ENCODE measurements at places on chromosomes 13 and 19.
A peak's percentile ranks its signal among the peaks of the same experiment; 100 is the strongest.

DNA sequence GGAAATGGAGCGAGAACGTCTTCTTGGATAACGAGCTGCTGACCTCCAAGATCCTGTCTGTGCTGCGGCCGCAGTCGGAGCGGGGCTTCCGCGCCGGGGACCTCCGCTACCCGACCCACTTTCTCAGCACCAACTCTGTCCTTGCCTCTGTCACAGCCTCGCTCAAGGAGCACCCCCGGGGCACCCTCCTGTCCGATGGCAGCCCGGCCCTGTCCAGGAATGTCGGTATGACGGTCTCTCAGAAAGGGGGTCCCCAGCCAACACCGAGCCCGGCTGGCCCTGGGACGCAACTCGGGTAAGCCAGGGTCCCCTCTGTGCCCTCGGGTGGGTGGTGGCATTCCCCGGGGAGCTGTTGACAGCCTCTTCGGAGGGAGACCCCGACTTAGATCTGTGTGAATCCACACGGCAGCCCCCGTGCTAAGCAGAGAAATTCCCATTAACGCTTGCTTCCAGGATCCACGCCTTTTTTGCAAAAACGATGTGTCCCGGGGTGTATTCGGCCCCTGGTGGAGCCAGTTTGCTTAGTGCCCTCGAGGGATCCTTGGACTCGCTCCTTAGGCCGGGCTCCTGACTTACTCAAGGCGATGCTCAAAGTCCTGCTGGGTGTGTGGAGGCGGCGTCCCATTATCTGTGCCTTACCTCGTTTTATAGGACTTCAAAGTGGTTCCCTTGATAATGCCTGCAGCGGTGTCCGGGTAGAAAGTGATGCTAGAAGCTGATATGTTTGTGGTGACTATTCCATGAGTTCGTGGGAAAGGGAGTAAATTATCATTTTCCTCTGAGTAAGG, 48.5 kb downstream of the PEX11G start:
- no peak for DNase-seq

GRCh38 chr19:40605216-40605971, 4.2 kb downstream of the LTBP4 start:
- peak; percentile 78 for DNase-seq

- DNase-seq, result no peak
Measured at GRCh38 chr19:36574741-36575140, 1.6 kb upstream of the ZNF529 start.

- DNase-seq, result no peak
Measured at GRCh38 chr19:16057062-16057461, 19.2 kb upstream of the TPM4 start.

DNA sequence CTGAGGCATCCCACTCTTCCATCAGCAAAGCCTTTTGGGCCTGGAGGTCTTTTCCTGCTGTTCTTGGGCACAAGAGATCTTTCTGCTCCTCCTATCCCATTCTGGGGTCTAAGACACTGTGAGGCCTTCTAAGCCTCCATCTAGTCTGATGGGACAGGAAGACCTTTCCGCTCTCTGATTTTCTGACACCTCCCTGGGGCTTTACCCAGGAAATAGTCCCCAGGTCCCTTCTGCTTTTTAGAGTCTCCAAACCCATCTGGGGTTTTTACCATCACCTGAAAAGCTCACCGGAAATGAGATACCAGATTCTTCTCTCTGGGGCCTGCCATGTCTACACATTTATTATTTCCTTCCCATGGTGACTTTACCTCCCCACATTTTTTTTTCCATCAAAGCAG, 21.1 kb downstream of the CLEC17A start:
- no peak for DNase-seq

DNA sequence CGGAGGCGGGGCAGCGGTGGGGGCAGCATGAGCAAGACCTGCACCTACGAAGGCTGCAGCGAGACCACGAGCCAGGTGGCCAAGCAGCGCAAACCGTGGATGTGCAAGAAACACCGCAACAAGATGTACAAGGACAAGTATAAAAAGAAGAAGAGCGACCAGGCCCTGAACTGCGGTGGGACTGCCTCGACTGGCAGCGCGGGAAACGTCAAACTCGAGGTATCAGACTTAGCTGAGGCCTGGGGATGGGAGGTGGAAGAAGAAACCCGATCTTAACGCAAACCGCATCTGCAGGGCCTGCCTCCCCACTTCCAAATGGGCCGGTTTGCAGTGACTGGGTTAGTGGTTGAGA, 693 bp downstream of the RFXAP start:
- DNase-seq, result peak; percentile 64

DNA sequence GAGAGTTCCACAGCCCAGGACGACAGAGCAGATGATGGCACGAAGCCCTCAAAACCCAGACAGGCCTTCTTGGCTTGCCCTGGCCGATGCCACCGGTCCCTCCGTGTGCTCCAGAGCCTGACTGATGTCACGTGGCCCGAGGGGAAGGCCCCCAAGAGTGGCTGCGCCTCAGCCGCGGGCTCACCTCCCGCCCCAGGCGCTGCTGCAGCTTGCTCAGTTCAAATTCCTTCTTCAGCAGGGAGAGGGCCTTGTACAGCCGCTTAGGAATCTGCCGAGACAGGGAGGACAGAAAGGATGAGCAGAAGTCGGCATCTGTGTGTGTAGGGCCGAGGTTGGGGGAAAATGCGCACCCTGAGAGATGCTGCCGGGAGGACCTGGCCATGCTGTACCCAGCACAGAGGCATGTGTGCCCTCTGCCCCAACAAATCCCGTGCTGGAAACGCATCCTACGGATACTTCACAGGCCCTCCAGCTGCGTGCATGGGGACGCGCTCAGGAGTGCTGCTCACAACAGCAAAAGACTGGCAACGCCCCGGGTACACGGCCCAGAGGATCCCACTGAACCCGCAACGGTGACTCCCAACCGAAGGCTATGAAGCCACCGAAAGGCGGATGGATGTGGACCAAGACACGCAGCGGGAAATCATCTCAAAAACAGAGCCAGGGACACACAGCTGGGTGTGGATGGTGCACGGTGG, 12.9 kb downstream of the LONP1 start:
- DNase-seq, result no peak

DNA sequence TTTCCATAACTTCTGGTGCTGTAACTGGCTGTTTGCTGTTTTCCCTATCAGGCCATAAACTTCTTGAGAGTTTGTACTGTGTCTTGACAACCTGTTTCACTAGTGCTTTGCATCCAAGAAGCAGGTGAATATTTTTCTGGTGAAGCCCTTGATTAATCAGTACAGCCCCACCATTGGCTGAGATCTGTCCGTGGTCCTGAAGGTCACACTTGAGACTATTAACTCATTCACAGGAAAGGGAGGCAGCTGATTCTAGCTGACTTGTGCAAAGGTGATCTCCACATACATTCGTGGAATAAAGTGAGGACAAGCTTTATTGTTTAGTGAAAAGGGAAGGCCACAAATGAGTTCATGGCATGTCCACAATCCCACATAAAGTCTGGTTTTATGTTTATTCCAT, 61.4 kb upstream of the ZNF835 start:
- peak; percentile 74 for DNase-seq

- DNase-seq, result no peak
Measured at GRCh38 chr19:2577722-2578335, 101.9 kb downstream of the GADD45B start.

DNA sequence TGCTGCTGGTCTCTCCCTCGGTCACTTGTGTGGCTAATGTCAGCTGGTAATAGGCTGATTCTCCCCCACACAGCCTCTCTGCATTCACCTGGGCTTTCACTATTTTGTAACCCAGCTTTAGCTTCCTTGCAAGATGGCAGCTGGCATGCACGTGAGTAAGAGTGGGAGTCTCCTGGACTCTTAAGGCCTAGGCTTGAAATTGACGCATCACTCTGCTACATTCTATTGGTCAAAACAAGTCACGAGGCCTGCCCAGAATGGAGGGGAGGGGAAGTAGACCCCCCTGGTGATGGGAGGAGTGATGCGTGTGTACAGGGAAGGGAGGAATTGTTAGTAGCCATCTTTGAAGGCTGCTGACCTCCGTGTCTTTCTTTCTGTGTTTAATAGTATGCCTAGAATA, 24.9 kb upstream of the PNMA8B start:
- no peak for DNase-seq

GRCh38 chr19:38229585-38230073, 5.6 kb upstream of the DPF1 start:
- DNase-seq, result peak; percentile 96

DNA sequence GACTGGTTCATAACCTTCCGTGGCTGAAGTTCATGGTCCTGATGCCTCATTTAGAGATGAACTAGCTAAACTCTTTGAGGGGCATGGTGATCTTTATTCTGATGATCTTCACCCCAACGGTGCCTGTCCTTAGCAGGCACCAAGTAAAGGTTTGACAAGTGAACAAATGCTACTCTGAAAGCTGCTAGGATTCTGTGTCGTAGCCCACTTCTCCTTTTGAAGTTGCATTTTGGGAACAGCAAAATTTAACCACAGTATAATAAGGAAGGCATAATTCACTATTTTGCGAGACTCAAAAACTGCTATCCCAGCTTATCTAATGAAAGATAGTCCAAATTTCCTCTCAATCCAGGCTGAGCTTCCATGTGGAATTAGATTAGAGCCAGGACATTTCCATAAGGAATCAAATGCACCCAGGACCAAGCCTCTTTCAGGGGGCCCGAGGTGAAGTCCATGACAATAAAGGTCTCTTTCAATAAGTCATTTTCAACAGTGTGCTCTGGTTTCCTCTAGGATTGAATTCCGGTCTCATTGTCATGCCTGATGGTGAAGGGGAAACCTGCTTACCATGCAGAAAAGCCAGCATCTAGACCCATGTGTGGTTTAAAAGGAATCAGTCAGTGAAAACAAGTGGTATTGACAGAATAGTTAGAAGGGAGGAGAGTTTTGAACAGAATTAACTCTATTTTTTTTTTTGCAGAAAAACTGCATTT, 23.1 kb downstream of the SIAH3 start:
- DNase-seq, result no peak

DNA sequence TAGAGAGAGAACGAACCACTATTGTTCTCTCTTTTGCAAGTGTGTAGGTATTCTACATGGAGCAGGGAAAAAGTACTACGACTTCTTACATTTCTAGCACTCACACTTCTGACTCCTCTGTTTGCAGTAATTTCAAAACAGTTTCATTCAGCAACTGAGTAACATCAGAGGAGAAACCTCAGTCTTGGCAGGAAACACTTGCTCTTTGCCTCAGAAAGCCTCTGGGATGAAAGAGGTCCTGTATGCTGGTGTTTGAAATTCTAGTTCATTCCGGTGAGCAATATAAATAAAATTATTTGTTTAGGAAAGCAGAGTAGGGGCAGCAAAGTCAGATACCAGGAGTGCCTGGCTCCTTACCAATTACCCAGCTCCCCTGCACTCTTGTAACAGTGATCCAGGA, 595.5 kb downstream of the TBC1D4 start:
- DNase-seq, result no peak

- peak; percentile 24 for DNase-seq
Measured at GRCh38 chr19:37966662-37967231, 59.7 kb downstream of the SIPA1L3 start.

DNA sequence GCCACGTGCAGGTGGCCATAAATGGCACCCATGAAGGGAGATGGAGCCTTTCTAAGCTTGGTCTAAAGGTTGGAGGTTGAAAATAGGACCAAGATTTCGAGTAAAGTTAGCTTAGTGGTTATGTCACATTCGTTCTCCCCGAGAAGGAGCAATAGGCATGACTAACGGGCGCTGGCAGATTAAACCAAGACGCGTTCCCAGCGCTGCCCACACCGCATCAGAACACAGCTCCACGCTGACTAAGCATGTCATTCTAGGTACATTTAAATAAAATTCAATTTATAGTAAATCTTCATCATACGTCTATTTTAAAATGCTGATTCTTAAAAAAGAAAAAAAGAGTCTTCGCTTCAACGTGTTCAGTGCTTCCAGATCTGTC, 95.0 kb upstream of the IRS2 start:
- no peak for DNase-seq

- DNase-seq, result no peak
Measured at GRCh38 chr13:44040818-44041100, 161.1 kb downstream of the LACC1 start.

- DNase-seq, result no peak
Measured at GRCh38 chr19:38830039-38830733, 1.4 kb downstream of the ECH1 start.

DNA sequence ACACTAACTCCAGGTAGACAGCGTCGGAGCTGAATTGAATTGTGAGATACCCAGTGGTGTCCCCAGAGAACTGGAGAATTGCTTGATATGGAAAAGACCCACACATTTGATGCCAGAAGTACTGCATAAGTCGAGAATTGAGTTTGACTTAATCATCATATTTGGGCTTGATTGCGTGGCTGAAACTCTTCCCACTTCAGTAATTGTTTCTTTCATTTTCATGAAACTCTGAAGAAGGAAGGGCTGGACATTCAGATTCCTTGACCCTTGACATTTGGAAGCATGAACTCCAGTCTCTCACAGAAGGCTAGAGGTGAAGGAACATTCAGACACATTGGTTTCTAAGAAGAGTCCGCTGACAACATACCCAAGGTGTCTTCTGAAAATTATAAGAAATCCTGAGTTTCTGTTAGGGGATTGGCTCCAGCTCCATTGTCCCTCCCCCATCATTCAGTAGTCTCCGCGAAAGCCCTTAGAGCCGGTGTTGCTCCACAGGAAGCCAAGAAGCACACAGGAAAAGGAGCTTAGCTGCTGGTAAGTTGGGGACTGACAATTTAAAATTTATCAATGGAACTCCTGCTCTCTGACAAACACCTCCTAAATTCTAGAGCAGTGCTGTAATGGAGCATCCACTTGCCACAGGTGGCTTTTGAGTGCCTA, at the start of gene FPR2:
FPR2 (plus strand) TSS at position 484 of the 660 bp plus-strand sequence. CDS start 7,479 bp downstream, outside the sequence.
- DNase-seq, result no peak

DNA sequence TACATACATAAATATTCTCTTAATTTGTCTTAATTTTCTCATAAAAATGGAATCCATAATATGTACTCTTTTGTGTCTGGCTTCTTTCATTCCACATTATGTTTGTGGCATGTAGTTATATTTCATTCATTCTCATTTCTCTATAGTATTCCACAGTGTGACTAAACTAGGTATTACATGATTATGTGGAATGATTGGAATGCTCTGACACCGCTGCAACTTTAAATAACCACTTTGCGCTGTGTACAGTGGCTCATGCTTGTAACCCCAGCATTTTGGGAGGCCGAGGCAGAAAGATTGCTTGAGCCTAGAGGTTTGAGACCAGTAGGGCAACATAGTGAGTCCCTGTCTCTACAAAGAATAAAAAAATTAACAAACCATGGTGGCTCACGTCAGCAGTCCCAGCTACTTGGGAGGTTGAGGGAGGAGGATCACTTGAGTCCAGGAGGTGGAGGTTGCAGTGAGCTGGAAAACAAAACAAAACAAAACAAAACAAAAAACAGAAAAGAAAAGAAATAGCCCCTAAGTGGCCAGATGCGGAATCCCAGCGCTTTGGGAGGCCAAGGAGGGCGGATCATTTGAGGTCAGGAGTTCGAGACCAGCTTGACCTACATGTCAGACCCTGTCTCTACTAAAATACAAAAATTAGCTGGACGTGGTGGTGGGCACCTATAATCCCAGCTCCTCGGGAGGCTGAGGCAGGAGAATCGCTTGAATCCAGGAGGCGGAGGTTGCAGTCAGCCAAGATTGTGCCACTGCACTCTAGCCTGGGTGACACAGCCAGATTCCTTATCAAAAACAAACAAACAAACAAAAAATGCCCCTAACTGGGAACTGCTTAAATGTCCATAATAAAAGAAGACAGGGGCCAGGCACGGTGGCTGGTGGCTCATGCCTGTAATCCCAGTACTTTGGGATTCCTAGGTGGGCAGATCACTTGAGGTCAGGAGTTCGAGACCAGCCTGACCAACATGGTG, 8.0 kb upstream of the SAE1 start:
- DNase-seq, result peak; percentile 50
